ENCODE measurements at places on chromosomes 16 and 17.
A peak's percentile ranks its signal among the peaks of the same experiment; 100 is the strongest.

DNA sequence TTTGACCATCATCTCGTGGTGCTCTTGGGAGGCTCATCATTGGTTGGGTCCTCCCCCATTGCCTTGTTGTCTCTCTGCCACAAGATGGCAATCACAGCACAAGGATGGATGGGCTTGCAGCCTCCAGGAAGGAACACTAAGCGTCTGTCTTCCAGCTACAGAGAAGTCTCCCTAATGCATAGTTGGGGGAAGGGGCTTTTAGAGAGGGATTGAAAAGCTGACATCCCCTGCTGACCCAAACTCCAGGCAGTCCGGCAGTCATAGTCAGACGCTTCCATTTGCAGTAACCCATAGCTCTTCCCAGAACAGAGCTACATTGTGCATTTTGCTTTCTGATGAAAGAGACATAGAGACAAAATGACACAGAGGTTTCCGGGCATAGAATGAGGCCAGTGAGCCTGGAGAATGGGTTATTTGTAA, 111.4 kb downstream of the UTP18 start:
- peak; percentile 84 for DNase-seq

- DNase-seq = no peak
These were observed 6.8 kb downstream of the SLC6A2 start for GRCh38 chr16:55662644-55663031.

GRCh38 chr17:62713086-62713881, 85.8 kb downstream of the MRC2 start:
- DNase-seq = no peak

GRCh38 chr16:88449267-88449561, 3.9 kb upstream of the ZFPM1 start:
- no peak for DNase-seq

Measured in iPS-NIHi11 (cell line).